ENCODE measurements at places on chromosomes 11 and 22.

GRCh38 chr11:125923633-125924032, 19.3 kb downstream of the DDX25 start:
- DNase-seq: no peak

DNA sequence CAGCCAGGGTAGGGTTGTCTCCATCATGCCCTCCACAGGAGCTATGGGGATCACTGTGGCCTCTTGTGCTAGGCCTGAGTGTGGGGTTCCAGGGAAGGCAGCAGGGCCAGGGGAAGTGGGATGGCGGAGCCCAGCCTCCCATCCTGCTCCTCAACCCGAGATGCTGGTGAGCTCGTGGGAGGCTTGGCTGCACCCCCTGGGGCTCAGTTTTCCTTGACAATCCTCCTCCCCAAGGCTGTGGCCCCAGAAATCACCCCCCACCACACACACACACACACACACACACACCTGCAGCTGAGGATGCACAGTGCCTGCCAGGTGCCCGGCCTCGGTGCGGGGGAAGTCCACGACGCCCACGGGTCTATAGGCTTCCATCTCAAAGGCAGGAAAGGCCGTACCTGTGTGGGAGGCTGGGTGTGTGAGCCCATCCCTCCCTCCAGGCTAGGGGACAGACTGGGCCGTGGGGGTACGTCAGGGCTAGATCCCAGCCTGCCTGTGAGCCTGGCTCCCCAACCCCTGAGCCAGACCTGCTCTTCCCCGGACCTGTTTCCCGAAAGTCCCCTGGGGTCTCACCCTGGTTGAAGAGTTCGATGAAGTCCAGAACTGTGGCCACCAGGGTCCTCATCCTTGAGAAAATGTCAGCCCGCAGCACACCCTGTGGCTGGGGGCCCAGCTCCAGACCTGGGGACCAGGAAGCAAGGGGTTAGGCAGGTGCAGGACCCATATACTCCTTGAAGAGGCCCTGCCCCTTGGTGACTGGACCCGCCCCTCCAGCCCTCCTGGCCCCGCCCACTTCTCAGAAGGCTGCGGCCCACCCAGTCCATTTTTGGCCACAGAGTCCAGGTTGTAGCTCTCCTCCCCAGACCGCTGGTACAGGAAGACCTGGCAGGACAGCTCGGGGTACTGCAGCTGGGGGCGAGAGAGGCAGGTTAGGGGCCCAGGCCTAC, 5.2 kb upstream of the TBX10 start:
- no peak for DNase-seq

DNA sequence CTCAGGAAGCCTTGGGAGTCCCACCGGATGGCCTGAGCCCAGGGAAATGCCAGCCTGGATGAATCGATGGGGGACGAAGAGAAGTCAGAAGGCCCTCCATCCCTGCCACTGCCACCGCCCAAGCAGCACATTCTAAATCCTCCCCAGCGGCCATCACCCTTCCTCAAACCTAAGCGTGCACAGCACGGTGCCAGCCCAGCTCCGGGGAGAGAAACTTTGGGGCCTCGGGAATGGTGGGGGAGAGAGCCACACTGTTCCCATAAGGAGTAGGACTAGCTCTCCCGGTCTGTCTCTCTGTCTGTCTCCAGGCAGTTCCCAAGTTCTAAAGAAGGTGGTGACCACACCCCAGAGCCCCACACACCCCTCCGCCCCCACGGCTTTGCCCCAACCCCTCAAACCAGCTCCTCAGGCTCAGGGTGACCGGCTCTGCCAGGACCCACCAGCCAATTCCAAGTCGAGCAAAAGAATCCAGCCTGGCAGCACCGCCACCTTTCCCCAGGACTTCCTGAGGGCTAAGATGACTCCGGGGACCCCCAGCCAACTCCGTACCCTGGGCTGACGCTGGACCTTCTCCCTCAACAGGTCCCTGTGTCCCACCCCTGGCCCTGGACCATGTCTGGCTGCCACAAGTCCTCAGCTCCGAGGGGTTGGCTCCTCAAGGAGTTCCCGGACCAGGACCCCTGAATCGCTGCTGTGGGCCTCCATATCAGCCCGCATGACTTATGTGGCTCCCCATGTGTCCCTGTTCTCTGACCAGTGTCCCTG, 2.7 kb downstream of the AHNAK start:
- DNase-seq: no peak

GRCh38 chr11:122746611-122747244, 91.2 kb downstream of the UBASH3B start:
- DNase-seq: no peak

DNA sequence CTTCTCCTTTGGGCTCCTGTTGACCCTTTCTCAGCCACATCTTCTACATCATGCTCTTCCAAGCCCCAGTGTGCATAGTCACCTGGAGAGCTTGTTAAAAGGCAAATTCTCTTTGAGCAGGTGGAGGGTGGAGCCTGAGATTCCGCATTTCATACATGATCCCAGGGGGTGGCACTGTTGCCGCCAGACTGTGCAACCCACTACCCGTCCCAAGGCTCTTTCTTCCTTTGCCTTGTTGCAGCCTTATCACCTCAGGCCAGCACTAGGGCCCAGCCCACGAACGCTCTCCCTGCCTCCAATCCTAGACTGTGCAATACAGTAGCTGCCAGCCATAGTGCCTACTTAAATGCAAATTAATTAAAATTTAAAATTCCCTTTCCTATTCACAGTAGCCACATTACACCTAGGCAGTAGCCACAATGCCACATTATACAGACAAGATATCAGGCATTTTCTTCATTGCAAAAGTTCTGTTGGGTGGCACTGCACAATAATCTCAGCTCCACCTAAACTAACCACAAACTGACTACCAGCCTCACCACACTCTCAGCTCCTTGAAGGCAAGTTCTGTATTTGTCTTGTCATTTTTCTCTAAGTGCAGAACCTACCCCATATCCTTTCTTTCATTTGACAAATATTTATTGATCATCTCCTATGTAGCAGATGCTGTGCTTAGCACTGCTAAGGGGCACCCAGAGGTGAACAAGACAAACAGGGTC, 4.6 kb upstream of the KCNJ5 start:
- DNase-seq: no peak

DNA sequence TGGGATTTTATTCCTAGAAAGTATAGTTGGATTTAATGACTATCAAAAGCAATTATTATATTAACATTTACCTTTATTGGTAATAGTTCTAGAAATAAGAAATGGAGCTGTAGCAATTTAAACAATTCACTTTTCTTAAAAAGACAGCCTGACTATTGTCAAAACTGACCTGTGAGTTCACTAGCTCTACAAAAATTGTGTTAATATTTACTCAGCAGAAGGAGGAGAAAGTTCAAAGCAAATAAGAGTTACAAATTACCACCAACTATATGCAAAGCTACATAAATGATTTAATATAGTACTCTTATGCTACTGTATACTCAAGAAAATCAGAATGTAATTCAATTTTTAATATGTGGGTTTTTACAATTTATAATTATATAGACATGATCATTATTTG, 310.0 kb downstream of the DCDC1 start:
- no peak for DNase-seq

DNA sequence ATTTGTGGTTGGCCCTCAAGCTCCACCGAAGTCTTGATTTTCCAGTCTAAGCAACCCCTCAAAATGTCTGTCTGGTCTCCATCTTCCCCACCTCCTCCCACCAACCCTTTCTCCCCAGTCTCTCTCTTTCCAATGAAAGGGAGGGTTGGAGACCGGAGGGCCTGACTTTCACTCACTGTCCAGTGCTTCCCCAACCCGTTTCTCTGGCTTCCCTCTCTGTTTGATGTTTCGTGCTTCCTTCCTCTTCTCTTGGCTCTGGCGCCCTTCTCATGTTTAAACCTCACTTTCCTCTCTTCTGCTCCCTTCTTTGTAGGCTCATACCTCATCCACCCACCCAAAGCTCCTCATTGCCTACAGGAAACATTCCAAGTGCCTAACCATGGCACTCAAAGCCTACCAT, 11.1 kb upstream of the VPS37C start:
- no peak for DNase-seq

DNA sequence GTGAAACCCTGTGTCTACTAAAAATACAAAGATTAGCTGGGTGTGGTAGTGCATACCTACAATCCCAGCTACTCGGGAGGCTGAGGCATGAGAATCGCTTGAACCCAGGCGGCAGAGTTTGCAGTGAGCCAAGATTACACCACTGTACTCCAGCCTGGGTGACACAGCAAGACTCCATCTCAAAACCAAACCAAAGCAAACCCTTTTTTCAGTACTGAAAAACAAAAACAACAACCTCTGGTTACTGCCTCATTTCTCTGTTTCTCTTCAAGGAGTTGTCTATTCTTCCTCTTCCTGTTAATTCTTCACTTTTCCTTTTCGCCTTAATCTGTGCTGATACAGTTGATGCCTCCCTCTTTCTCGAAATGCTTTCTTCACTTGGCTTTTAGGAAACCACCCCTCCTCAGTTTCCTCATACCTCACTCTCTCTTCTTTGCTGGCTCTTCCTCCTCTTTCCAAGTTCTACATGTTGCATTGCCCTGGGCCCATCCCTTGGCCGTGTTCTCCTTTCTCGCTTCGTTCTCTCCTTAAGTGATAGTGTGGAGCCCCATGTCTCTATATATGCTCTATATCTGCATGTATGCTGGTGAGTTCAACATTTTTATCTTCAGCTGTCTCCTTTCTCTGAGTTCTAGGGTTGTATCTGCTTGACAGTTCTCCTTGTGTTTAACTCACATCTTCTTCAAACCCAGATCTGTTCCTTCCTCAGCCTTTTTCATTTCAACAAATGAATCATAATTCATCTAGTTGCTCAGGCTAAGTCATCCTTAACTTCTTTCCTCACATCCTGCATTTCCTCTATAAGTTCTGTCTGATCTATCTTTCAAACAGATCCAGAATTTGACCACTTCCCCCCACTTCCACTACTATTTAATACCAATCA, 37.1 kb downstream of the NUCB2 start:
- no peak for DNase-seq

- no peak for DNase-seq
Measured at GRCh38 chr22:25908755-25909154, 166.8 kb downstream of the MYO18B start.

GRCh38 chr22:25404556-25404927, 159.9 kb upstream of the GRK3 start:
- no peak for DNase-seq

- no peak for DNase-seq
Measured at GRCh38 chr11:1934335-1935155, 12.6 kb upstream of the MRPL23 start.

DNA sequence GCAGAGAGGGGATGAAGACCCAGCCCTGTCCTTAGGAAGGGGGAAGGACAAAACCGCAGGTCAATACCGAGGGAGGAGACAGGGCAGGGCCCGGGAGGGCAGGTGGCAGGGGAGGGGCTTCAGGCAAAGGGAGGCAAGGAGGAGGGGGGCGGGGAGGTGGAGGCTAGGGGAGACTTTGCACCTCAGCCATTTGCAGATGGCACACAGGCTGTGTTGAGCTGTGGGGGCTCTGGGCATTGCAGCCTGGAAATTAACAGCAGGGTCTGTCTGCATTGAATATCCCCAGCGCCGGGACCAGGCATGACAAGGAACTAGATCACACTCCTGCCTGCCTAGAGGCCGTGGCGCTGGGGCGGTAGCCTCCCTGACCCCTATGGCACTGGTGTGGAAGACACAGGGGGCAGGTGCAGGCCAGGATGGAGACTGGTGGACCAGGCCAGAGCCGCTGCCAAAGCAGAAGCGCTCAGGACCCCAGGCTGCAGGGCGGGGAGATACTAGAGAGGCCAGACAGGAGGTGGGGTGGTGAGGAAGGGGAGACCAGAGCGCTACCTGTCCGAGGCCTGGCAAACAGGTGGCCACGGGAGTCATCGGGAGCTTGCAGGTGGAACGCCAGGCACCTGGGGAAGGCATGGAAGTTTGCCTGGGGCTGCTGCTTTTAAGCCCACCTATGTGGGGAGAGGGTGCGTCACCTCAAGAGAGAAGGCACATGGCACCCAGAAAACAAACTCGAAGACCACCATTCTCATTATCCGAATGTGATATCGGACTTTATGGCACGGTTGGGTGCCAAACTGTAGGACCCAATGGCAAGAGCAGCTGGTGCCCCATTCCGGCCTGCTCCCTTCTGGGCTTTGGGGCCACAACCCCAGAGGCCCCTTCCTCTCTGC, 11.5 kb downstream of the CBX6 start:
- DNase-seq: no peak

DNA sequence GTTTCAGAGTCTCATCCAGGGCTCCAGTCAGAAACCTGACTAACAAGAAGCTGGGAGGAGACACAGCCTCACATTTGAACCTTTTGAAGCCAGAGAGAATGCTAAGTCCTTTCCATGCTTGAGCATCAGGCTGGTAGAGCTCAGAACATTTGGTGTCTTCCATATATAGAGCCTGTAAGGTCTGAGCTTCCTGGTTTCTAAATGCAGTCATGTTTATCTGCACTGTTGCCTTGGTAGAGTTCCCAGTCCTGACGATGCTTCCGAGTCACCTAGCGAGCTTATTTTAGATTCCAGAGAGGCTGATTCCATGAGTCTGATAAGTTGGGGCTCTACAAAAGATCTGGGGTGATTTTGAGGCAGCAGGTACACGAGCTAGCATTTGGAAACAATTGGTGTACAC, 68.4 kb upstream of the SORL1 start:
- DNase-seq: no peak

DNA sequence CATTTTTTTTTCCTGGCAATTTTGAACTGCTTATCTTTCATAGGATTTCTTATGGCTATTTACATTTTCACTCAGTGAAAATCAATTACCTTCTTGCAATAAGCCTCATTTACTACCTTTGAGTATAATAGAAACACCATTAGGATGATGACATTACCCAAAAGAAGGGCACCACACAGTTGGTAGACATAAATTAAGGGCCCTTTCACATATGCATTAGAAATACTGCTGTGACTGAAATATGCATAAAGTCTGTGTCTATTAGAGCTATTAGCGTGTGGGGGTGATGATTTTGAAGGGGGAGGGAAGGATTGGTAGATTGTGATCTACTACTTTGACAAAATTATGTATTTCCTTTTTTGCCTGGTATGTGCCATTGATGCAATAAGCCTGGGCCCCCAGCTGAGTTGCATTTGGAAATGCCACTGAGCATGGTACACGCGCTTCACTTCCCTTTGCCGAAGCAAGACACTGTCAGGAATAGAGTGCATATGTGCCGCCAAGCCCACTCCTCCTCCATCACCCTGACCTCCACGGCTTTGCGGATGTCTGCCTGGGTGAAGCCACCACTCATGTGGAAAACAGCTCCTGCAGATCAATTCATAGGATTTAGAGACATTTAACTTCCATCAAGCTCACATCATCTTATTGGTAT, 339.3 kb downstream of the DCDC1 start:
- no peak for DNase-seq

- no peak for DNase-seq
Measured at GRCh38 chr11:79367844-79368243, 73.0 kb downstream of the TENM4 start.

DNA sequence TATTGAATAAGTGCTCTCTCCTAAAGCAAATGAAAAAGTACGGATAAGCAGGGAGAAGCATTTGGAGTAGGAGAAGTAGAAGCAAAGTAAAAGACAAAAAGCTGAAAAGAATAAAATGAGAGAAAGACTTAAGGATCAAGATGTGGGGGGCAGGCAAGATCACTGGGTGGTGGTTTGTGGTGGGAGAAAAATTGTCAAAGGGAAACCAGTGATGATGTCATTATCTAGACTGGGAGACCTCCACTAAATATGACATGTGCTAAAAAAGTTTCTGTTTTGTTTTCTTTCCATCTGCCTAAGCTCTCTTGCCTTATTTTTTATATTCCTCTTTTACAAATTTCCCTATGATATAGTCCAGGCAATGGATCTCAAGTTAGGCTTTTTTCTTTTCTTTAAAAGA, 14.8 kb upstream of the MAML2 start:
- no peak for DNase-seq
